Gastroesophageal sphincter (tissue), 4 donors: ENCODE measurements at places on chromosomes 16 and 17. TPM values are rescaled to one million over a fixed set of nuclear protein-coding genes. Genes with fewer than 3 reads are reported as not detected.

GRCh38 chr17:80780381-80781198 lies 211.1 kb upstream of the CHMP6 start:
- peak; percentile 4 for ATAC-seq

- peak; percentile 41 for ATAC-seq
Measured at GRCh38 chr17:62778990-62779681, 29.0 kb downstream of the MARCHF10 start.

DNA sequence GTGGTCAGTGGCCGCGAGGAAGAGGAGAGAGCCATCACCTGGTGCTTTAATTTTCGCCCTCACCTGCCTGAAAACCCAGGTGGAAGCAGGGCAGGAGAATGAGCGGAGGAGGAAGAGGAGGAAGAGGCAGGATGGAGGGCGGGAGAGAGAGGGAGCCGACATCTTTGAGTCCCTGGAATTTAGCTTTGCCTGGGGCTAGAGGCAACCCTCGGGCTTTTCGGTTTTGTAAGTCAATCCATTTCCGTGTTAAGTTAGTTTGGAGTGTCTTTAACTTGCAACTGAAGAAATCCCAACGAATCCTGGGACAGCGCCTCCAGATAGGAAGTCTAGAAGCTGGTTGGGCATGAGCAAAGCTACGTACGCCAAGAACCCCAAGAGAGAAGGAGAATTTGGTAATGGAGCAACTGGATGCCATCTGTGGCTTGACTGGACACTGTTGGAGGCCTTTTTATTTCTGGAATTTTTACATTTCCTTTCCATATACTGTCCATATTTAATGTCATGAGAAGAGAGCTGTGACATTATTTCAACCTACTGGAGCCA lies 36.9 kb upstream of the ATP2A3 start:
- ATAC-seq = no peak

DNA sequence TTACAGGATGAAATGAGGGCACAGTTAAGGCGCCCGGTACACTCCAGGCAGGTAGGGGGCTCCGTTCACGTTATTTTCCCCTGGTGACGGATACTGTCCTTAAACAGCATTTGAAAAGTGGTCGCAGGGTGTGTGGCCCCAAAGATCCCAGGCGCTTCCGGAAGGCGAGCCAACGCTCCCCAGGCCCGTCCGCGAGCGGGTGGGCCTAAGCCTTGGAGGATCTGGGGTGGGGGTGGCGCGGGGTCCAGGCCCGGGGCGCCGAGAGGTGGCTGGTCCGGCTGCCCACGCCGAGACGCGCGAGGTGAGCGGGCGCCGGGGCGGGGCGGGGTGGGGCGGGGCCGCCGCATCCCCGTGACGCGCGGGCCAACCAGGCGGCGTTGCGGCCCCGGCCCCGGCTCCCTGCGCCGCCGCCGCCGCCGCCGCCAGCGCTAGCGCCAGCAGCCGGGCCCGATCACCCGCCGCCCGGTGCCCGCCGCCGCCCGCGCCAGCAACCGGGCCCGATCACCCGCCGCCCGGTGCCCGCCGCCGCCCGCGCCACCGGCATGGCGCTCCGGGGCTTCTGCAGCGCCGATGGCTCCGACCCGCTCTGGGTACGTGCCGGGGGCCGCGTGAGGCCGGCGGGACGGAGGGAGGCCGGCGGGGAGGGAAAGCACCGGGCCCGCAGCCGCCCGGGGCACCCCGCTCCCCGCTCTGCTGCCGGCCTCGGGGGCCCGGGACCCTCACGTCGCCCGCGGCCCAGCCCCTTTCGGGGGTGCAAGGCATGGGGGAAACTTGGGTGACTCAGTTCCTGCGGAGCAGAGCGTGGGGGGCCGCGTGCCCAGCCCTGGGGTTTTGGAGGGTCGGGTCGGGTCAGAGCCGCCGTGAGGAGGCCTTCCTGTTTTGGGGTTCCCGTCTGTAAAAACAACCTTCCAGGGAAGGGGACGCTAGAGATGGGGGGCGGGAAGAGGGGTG lies at the start of gene ABCC1:
ABCC1 (plus strand) TSS at position 407 of the 951 bp plus-strand sequence; CDS start at position 543, 136 bp downstream.
- ATAC-seq = peak; percentile 84

GRCh38 chr17:72862276-72862999 lies 230.1 kb downstream of the SLC39A11 start:
- no peak for ATAC-seq

The CCL11 gene
- 2.6 TPM for total RNA-seq

The EMP2 gene
- total RNA-seq = 73.7 TPM

- ATAC-seq = no peak
Measured at GRCh38 chr16:58086381-58087208, 42.6 kb downstream of the CFAP20 start.

DNA sequence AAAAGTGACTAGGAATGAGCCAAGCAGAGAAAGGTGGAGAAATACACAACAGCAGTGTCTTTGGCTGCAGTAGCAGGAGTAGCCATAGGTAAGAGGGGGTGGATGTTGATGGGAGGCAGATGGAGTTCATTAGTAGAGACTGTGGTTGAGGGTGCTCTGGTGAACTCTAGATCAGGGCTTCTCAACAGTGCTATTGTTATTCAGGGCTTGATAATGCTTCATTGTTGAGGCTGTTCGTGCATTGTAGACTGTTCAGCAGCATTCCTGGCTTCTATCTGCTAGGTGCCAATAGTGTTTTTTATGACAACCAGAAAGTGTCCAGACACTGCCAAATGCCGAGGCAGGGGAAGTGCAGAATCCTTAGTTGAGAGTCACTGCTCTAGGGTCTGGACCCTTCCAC lies 3.6 kb downstream of the ALKBH5 start:
- no peak for ATAC-seq

DNA sequence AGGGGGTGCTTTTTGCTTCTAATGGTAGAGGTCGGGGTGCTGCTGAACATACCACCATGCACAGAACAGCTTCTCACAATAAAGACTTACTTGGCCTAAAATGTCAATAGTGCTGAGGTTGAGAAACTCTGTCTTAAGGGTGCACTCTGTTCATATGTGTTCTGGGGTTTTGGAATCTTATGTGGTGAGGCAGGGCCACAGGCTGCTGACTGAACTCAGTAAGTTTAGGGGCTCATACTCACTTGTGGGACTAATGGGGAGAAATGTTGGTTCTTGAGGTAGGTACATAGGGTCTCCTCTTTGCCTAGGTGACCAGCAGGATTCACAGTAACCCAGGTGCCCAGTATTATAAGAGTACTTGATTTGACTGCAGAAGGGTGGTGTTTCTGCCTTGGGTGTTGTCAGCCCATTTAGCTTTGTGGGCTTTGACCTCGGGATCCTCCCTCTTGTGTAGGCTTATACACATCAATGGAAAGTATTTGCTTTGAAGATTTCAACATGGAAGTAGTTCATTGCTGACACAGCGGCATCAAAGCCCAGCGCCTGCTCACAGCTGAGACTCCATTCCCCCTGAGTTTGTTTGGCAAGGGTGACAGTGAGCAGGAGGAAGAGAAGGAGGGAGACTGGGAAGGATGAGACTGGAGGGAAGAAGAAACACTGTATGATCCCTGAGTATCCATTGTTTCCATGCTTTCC lies 17.2 kb downstream of the SLC7A6 start:
- ATAC-seq = no peak

- ATAC-seq = no peak
Measured at GRCh38 chr16:89199241-89200123, 855 bp downstream of the SLC22A31 start.

DNA sequence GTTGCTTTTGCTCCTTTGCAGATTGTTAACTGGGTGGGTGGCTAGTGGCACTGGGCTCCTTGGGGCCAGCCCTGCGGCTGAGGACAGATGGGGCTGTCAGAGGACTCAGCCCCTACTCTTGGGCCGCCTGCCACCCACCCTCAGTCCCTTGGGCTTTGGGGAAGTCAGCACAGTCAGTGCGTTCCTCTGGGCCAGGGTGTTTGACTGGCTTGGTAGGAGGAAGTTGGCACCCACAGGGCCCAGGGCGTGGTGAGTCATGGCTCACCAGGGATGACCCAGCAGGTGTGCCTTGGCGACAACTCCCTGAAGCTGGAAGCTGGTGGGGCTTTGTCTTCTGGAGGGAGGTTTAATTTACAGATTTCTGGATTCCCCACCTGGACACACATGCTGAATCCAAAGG lies 32.4 kb downstream of the HAPSTR1 start:
- peak; percentile 31 for ATAC-seq

The BCL6B gene
- 2.9 TPM for total RNA-seq

The GDPD1 gene
- total RNA-seq = 6.2 TPM

The MT1E gene
- total RNA-seq = 132 TPM

The HIGD1B gene
- 1.1 TPM for total RNA-seq

- ATAC-seq = no peak
Measured at GRCh38 chr17:63540590-63540989, 9.7 kb upstream of the DCAF7 start.

GRCh38 chr17:74368341-74369081 lies 1.2 kb downstream of the GPR142 start:
- ATAC-seq = peak; percentile 66

The AOC2 gene
- 1.4 TPM for total RNA-seq

DNA sequence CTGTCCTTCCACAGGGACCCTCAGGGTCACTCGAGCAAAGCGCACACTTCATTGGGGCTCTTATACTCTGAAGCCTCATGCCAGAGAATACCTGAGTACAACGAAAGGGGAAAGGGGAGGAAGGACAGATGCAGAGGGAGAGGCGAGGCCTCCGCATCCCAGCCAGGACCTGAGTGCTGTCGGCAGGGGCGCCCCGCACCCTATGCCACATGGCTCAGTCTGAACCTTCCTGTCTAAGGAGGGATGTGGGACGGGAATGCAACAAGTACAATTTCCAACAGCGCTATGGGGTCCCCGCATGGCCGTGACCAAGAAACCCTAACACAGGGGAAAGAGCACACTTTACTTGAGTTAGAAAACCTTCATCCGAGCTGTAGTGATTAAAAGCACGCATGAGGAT lies 39.8 kb upstream of the FAAP100 start:
- no peak for ATAC-seq

DNA sequence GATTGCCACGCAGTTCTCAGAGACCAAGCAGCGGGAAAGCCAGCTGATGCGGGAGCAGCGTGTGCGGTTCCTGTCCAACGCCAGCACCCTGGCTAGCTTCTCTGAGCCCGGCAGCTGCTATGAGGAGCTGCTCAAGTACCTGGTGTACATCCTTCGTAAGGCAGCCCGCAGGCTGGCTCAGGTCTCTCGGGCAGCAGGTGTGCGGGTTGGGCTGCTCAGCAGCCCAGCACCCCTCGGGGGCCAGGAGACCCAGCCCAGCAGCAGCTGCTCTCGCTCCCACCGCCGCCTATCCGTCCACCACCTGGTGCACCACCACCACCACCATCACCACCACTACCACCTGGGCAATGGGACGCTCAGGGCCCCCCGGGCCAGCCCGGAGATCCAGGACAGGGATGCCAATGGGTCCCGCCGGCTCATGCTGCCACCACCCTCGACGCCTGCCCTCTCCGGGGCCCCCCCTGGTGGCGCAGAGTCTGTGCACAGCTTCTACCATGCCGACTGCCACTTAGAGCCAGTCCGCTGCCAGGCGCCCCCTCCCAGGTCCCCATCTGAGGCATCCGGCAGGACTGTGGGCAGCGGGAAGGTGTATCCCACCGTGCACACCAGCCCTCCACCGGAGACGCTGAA lies 15.2 kb downstream of the CACNA1G start:
- no peak for ATAC-seq

The PSKH1 gene
- total RNA-seq = 28.2 TPM

The SSTR5 gene
- not detected for total RNA-seq

DNA sequence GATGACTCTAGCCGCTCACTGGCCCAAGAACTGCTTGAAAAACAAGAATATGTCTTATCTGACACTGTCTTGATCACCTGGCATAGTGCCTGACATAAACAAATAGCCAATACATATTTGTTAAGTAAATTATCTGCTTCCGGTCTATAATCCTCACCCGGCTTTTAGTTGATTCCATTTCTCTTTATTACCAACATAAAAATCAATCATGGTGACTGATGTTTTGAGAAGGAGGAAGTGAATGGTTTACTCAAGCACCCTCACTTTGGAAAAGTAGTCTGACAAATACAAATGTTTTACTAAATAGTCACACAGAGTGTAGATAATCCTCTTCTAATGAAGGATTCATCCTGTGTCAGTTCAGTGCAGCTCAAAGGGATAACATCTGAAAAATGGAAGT lies 47.0 kb downstream of the SKAP1 start:
- no peak for ATAC-seq

The CTRL gene
- total RNA-seq = not detected

GRCh38 chr16:1938316-1938715 lies 4.7 kb downstream of the MSRB1 start:
- no peak for ATAC-seq

DNA sequence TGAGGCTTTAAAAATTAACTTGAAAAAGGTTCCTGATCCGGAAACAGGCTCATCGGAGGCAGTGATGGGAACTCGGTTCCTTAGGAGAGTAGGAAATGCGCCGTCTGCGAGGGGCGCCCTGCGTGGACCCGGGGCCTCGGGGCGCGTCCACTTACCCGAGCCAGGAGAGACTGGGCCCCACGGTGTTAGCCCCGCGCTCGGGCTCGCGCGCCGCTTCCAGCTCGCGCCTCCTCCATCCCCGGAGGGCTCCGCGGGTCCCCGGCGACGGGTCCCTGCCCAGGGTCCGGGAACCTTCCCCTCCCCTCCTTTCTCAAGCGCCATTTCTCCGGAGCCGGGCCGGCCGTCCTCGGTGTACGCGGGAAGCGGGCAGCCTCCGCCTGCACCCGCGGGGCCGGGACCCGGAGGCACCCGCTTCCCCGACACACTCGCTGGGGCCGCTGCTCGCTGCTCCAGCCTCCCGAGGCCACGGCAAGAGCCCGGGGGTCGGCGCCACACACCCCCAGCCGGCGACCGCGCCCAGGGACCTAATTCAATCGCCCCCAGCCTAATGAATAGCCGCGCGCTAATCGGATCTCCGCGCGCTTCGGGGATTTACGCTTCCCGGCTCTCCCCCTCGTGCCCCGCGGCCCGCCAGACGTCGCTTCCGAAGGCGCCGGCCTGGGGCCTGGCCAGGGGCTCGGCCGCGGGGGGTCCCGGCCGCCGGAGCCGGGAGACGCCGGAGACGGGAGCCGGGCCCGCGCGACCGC lies 2.2 kb upstream of the BAHCC1 start:
- ATAC-seq = no peak

The GP1BA gene
- total RNA-seq = not detected

The C16orf89 gene
- 0.62 TPM for total RNA-seq

The SLC12A4 gene
- 71.6 TPM for total RNA-seq

The KRTAP16-1 gene
- total RNA-seq = not detected
